ENCODE measurements at places on chromosomes 1 and 21. TPM values are rescaled to one million over a fixed set of nuclear protein-coding genes. Genes with fewer than 3 reads are reported as not detected.

The SYF2 gene
- total RNA-seq, result 31.2 TPM

GRCh38 chr1:3940754-3941345 lies 40.8 kb upstream of the C1orf174 start:
- no peak for DNase-seq

- peak; percentile 59 for DNase-seq
These were observed 41.7 kb upstream of the GPR153 start for GRCh38 chr1:6302568-6302967.

GRCh38 chr1:15663925-15664324 lies 20.2 kb upstream of the PLEKHM2 start:
- DNase-seq, result no peak

The ADAM30 gene
- not detected for total RNA-seq

DNA sequence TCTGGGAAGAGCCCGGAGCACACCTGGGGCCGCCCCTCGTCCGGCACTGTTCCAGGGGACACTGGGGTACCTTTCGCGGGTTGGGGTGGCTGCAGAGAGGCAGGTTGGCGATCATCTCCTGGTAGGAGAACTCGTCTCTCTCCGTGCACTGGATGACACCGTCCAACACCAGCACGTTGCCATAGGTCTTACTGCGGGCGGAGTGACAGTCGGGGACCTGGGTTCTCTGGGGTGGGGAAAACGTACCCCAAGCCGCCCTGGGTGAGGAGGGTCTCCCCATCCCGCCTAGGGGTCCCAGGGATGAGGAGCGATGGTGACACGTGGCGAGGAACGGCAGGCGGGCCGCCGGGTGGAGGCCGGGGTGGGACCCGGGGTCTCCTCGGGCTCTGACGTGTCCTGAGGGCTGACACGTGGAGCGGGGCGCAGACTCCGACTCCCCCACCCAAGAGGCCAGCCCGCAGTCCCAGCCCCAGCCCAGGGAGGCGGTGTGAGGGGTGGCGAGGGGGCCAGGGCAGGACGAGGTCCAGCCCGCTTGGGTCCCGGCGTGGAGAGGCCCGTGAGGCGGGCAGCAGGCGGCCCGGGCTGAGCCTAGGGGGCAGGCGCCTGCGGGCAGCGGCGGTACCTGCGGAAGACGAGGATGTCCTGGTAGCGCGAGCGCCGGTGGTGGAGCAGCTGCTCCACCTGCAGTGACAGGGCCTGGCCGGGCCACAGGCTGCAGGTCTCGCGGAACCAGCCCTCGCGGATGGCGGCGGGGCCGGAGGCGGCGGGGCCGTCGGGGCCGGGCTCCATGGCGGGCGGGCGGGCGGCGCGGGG lies 457 bp downstream of the SRM start:
- peak; percentile 17 for DNase-seq

GRCh38 chr1:92922356-92923035 lies 38.8 kb downstream of the DIPK1A start:
- no peak for DNase-seq

DNA sequence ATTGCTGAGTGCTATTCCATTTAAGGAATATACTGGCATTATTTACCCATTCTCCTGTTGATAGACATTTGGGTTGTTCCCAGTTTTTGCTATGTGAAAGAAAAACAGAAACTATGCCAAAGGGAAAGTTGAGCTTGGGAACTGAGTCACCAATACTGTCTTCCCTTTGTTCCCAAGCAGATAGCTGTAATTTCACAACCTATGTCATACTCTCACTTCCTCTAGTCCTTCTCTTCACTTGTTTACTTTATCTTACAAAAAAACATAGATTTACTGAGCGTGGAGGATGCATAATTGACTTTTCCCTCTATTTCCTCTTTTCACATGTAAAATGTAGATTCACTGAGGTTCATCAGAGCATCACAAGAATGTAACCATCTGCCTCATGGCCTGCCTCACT lies 32.4 kb upstream of the PGBD5 start:
- DNase-seq, result peak; percentile 71

DNA sequence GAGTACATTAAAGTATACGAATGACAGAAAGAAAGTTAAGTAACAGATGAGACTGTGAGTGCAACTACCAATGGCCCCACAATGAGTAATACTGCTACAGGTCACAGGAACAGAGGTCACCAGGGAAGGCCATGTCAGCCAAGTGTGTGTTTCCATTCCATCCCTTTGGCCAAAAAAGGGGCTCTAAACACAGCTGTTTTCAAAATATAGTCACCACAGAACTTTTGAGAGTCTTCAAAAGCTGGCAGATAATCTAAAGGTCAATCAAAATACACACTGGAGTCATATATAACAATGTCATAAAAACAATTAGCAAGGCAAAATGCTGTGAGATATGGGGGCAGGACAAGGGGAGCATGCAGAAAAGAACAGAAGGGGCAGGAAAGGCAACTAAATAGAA lies 10.2 kb downstream of the USP24 start:
- peak; percentile 54 for DNase-seq

DNA sequence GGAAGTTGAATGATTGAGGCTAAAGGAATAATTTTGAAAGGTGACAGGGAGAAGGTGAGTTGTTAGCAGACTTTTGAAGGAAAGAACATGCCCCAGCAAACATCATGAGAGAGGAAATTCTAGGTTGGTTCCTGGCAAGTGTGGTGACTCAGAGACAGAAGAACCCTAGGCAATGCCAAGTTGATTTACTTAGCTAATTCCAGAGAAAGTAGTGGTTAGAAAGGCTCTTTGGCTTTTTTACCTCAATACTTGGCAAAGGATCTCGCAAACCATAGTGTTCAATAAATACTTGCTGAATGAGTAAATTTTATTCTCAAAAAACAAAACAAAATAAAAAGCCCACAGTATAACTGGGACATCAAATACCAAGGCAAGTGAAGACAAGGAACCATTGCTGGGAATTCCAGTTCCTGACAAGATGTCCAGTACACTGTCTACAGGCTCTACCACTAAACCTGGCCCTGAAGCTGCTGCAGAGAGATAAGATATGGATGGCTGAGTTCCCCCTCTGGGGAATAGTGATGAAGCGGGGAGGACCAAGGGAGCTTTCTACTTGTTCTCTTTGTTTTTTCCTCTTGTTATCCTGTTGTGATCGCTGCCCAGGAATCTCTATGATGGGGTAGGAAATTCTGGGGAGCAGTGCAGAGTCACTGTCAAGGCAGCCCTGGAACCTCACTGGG lies 48.2 kb downstream of the IL12RB2 start:
- DNase-seq, result no peak

- DNase-seq, result no peak
These were observed 6.8 kb downstream of the TENT5C start for GRCh38 chr1:117612517-117613248.

DNA sequence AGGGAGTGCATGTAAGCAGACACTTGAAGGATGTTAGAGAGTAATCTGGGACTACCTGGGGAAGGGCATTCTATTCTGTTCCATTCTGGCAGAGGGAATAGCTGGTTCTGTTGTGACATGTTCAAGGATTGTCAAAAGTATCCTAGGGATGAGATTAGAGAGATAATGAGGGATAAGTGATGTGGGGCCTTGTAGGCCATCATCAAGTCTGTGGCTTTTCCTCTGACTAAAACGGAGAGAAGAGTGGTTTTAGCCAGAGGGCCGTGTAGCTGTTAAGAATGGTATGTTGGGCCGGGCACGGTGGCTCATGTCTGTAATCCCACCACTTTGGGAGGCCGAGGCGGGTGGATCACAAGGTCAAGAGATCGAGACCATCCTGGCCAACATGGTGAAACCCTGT lies 23.6 kb downstream of the TGFB2 start:
- DNase-seq, result no peak

The RASSF5 gene
- total RNA-seq, result under 0.01 TPM

The FCRL4 gene
- total RNA-seq, result not detected

The CLCA1 gene
- total RNA-seq, result not detected

The MCOLN2 gene
- total RNA-seq, result not detected

GRCh38 chr1:167748906-167749305 lies 27.1 kb downstream of the MPZL1 start:
- no peak for DNase-seq

- no peak for DNase-seq
These were observed 286.1 kb upstream of the ESRRG start for GRCh38 chr1:217009376-217009775.

DNA sequence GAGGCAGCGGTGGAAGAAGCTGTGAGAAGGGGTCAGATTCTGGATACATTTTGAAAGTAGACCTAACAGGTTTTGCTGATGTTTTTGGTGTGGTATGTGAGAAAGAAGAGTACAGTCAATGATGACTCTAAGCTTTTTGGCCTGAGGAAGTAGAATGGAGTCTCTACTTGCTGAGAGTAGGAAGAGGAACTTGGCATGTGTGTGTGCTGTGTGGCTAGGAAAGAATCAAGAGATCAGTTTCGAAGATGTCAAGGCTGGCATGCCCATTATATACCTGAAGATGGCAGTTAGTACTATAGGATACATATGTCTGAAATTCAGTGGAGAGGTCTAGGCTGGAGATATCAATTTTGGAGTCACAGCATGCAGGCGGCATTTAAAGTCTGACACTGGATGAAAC lies 64.4 kb downstream of the MAB21L3 start:
- no peak for DNase-seq

GRCh38 chr21:16205527-16205926 lies 475.7 kb downstream of the USP25 start:
- peak; percentile 7 for DNase-seq

The LY9 gene
- not detected for total RNA-seq

DNA sequence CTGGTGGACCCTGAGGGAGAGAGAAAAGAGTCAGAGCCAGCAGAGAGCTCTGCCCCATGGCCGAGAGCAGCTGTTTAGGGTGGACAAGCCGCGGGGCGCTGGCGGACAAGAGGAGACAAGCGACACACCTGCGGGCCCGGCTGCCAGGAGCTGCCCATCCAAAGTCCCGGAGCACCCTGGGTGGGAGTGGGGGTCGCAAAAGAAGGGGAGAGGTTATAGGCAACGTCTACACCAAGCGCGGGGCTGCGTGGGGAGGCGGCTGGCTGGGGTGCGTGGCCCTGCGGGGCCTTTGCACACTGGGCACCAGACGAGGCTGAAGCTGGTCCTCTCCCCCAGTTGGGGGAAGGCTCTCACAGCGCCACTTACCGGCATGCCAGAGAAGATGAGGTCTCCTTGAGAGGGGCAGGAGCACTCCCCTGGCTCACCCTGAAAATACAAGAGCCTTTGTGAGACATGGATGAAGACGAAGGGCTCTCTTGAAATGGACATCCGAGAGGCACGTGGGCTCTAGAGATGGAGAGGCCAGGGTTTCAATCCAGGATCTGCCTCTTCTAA lies 24.1 kb downstream of the COL16A1 start:
- DNase-seq, result no peak

DNA sequence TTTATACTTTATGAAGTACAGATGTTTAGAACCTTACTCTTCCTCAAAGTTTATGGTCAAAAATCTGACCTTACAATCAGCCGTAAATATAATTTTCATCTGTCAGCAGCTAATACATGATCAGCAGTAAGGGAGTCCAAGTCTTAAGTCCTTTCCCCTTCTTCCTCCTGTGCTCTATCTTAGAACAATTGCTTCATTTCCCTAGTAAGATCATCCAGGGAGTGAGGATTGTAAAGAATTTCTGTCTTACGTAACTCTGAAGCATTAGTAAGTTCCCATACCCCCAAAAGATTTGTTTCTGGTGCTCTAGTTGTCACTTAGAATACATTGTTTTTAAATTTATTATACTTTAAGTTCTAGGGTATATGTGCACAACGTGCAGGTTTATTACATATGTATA lies 2.1 kb downstream of the SETDB1 start:
- no peak for DNase-seq

DNA sequence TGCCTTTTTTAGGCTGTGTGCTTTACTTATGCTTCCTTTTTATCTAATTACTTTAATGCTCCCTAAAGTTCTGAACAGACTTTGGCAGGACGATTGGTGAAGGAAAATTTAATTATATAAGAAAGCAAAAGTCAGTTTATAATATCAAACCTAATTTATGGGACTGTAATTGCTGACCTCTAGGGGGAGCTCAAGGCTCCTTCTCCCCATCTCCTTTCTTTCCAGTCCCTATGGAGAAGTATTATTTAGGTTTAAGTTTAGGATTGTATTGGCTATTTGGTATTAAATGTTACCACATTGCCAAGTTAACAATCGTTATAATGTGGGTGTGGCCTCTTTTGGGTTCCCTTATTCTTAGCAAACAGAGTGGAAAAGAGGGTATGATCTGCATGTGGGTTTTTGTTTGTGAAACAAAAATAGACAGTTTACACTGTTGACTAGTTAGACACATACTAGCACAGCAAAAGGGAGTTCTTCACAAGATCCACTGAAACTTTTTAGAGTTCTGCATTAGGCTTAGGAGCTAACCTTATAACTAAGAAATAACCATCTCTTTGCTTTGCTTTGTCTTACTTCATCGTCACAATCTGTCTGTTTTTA lies 48.2 kb upstream of the TNFSF4 start:
- DNase-seq, result peak; percentile 60

DNA sequence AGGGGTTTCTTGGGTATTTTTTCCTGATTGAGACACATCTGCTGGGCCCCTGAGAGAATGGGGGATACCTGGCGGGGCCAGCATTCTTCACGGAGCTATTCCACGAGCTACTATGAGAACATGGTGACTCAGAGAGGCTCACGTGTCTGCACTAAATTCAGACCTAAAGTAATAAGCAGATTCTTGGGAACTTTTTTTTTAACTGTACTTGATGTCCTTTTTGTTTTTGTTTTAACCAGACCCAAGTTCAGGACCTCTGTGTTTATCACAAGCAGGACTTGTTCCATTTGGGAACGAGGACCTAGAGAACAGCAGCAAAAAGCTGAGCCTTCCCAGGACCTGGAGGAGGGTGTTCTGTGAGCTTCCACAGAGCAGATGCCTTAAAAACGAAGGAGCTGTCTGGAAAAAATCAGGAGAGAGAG lies 44.0 kb downstream of the EVA1C start:
- peak; percentile 83 for DNase-seq

The FAM177B gene
- not detected for total RNA-seq

GRCh38 chr1:67644566-67644965 lies 40.4 kb upstream of the GADD45A start:
- no peak for DNase-seq

GRCh38 chr1:227192163-227192562 lies 126.1 kb downstream of the CDC42BPA start:
- DNase-seq, result peak; percentile 23
